ENCODE measurements at places on chromosomes 4 and X. TPM values are rescaled to one million over a fixed set of nuclear protein-coding genes. Genes with fewer than 3 reads are reported as not detected.

The SLC9B1 gene
- total RNA-seq: 0.36 TPM

The SLITRK2 gene
- not detected for total RNA-seq

The ADH1B gene
- not detected for total RNA-seq

The RS1 gene
- total RNA-seq: not detected

The RNF113A gene
- total RNA-seq: 17.8 TPM

The IL3RA gene
- not detected for total RNA-seq
